PC-3 (cell line): ENCODE measurements at places on chromosomes 16 and 17.

- DNase-seq = no peak
Measured at GRCh38 chr16:82527101-82527500, 99.7 kb upstream of the CDH13 start.

DNA sequence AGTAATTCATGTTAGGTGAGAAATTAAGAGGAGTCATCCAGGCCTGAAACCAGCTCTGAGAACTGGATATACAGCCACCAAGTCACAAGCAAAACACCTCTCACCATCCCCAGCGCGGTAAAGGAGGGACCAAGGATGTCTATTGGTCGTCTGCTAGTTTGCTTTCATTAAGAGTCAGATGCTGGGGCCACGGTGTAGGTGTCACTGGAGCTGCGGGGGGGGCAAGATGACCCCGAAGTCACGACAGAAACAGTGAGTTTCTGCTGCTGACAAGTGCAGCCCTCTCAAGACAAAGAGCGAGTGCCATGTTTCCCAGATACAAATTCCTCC is 790 bp downstream of the NCBP3 start:
- no peak for DNase-seq

DNA sequence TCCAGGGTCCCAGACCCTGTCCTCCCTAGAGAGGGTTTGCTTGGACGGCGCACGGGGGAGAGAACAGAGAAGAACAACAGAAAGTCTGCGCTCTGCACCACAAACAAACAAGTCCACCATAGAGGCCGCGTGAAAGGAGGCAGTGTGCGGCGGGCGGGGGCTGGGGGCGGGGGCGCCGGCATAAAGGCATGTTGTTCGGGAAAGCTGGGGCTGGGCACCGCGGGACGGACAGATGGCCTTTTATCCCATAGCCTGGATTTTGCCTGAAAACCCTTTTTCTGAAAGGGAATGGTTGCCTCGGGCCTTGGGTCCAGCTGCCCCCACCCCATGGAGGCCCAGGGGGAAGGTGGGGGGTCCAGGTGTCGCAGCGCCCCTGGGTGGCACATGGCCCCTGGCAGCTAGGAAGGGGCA is 26.0 kb downstream of the FA2H start:
- no peak for DNase-seq

DNA sequence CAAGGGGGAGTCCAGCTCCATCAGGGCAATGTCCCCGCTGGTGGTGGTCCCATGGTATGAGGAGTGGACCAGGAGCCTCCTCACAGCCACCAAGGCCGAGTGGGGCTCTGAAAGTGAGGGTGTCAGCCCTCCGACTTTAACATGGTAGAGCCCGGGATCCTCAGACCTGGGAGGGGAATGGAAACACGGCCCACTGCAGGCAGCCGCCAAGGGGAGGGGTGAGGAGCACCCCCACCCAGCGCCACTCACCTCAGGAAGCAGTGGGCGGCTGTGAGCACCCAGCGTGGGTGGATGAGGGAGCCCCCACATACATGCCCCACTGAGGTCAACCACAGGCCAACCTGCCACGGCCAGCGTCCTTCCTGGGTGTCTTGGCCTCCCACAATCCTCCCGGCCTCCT is 10.8 kb downstream of the ZG16B start:
- no peak for DNase-seq

- DNase-seq = no peak
Measured at GRCh38 chr16:4032768-4033167, 83.5 kb downstream of the ADCY9 start.

GRCh38 chr17:30808785-30809286 is 15.7 kb downstream of the CRLF3 start:
- no peak for DNase-seq

DNA sequence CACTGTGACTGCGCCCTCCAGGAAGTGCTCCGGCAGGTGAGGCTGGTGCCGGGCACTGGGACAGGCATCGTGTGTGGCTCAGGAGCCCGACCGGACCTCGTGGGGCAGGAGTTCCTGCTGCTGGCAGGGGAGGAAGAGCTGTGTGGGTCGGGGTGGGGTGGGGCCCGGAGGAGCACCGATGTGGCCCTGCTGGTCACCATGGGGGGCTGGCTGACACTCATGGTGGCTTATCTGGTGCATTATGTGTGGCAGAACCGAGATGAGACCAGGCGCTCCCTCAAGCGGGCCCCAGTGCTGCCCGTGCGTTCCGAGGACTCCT is 16.8 kb downstream of the LRRC3C start:
- DNase-seq = no peak

DNA sequence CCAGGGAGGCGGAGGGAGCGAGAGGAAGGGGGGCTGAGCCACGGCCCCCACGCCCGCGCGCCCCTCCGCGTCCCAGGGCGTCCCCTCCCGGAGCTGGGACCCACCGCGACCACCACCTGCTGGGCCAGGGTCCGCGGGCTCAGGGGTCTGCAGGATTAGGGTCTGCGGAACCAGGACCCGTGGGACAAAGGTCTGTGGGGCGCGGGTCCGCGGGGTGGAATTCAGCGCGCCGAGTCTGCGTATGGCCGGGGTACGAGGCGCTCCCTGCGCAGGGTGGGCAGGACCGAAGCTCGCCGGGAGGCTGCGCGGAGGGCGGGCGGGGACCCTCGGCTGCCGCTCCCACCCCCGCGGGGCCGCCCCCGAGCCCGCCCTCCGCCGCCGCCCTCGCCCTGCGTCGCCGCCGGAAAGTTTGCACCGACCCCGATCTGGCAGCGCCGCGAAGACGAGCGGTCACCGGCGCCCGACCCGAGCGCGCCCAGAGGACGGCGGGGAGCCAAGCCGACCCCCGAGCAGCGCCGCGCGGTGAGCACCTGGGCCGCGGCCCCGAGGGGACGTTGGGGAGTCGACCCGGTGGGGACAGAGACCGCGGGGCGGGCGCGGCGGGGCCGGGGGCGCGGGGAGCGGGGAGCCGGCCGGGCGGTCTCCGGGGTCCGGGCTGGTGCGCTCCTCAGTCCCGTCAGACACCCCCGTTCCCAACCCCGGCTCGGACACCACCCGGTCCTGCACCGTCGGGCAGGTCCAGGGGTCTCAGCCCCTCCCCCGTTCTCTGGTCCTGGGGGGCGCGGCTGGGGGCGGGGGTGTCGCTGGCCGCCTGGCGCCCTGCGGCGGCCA is at the start of gene GCGR:
Gene GCGR (plus strand): TSS at position 423 of the 831 bp plus-strand sequence. CDS start 4,869 bp downstream, outside the sequence.
- DNase-seq = no peak

- no peak for DNase-seq
Measured at GRCh38 chr16:29978564-29979270, 5.0 kb downstream of the TAOK2 start.

- no peak for DNase-seq
Measured at GRCh38 chr17:42748202-42748907, 3.5 kb upstream of the EZH1 start.

DNA sequence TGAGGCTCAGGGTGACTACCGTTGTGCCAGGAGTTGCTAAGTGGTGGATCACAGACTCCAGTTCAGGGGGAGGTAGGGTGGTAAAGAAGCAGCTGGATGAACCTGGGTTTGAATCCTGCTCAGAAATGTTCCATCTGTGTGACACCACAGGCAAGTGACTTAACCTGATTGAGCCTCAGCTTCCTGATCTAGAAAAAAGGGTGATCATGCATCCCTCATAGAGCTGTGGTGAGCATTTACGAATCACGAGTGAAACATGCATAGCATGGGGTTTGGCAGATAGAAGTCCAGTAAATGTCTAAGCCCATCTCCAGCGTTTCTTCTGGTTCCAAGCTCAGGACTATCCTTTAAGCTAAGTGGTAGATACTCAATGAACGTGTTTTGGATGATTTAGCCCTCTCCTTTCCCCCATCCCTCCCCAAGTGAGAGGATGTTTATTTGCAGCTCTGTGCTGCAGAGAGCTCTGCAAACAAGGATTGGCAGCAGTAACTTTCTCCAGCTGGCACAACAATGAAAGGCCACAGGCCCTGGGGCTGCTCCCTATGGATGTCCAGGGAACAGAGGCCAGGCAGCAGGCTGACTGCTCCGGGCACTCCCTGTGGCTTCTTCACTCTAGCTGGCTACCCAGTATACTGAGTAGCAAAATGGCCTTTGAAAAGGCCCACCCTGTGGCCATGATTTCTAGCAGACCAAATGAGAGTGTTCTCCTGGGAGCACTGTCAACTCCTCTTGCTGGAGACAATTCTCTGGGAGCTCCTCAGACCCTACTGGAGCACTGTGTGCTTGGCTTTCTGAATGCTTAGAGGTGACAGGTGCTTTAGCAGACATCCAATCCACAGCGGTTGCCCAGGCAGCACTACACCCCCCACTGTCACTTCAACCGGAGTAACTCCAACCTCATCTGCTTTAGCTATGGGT is 21.3 kb downstream of the CA4 start:
- DNase-seq = no peak

- DNase-seq = no peak
Measured at GRCh38 chr16:6189216-6189615, 1091.6 kb upstream of the EEF2KMT start.

- no peak for DNase-seq
Measured at GRCh38 chr17:45121055-45121454, 11.3 kb downstream of the PLCD3 start.

DNA sequence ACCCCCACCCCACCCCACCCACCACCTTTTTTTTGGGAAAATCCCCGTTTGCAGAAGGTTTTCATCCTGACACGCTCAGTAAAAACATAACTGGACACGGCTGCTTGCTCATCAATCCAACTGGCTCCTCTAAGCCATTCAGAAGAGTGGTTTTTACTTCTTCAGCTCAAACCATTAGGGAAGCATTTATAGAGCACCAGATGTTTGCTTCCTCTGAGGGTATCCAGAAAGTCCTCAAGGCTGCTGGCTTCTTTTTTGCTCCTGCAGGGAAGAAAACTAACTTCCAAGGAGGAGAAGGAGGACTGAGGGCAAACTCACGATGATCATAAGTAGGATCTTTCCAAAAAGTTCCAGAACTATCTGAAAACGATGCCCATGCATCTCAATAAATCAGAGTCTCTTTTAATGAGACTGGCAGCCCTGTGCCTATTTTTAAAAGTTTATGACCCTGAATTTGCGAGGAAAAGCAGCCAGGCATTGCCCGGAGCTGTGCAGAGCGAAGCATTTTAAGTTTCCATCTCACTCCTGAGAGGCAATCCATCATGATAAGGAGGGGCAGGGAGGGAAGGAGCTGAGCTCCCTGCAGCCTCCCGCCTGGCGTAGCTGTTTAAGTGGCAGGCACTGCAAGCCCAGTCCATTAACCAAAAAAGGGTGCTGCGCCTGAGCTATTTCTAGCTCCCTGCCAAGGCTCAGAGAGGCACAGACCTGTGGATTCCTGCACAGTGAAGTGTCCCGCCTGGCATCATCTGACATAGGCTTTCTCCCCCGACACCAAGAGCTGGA is 146.3 kb upstream of the FOXF1 start:
- no peak for DNase-seq

DNA sequence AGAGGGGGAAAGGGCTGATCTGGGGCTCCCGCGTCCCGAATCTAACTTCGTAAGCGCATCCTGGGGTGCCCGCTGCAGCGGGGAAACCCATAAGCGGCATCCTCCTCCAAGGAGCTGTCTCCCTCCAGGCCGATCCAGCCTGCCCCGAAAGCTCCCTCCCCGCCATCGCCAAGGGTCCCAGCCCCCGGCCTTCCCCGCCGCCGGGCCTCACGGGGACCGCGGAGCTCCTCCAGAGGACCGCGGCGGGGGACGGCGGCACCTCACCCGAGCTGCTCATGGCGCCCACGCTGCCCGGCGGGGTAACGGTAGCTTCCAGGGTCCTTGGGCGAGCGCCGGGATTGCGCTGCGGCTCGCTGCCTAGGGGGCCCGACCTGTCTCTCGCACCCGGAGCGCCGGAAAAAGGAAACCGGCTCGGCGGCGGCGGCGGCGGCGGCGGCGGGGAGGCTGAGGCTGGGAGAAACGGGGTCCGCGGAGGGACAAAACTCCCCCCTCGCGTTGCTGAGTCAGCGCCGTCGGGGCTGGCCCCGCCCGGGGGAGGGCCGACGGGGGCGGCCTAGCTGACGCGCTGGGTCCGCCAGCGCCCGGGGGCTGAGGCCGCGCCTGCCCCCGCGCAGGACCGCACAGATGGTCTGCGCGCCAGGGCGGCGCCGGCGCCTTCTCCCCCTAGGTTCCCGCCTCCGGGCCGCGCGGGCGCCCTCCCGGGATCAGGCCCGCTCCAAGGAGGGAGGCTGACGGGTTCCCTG is at the start of gene BLMH:
Gene BLMH (minus strand): TSS at position 402 of the 743 bp plus-strand sequence. CDS start 125 bp downstream, at position 277.
- DNase-seq = peak; percentile 70

DNA sequence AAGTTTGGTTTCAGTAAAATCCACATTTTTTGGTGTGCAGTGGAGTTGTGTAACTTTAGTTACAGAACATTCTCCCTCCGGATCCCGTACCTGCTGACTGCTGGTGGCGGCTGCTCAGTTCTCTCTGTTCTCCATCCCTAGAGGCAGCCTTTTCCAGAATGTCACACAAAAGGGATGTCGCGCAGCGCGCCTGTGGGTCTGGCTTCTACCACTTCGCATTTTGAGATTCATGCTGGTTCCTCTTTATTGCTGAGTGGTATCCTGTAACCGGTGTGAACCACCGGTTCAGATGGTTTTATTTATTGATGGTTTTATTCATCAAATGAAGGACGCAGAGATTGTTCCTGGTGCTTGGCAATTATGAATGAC is 981 bp upstream of the CEP131 start:
- peak; percentile 26 for DNase-seq

GRCh38 chr16:84513123-84513522 is 8.7 kb upstream of the MEAK7 start:
- DNase-seq = no peak

DNA sequence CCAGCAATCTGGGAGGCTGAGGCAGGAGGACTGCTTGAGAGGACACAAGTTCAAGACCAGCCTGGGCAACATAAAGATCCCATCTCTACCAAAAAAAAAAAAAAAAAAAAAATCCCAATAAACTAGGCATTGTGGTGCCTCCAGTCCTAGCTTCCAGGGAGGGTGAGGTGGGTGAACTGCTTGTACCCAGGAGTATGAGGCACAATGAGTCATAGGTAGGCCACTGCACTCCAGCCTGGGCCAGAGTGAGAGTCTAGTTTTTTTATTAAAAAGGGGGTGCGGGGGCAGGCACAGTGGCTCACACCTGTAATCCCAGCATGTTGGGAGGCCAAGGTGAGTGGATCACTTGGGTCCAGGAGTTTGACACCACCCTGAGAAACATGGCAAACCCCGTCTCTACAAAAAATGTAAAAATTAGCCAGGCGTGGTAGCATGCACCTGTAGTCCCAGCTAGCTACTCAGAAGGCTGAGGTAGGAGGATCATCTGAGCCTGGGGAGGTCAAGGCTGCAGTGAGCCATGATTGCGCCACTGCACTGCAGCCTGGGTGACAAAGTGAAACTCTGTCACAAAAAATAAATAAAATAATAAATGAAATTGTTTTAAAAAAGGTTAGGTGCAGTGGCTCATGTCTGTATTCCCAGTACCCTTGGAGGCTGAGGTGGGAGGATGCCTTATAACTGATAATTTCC is 7.8 kb upstream of the CHST6 start:
- DNase-seq = peak; percentile 35

GRCh38 chr17:82893779-82894178 is 54.0 kb upstream of the ZNF750 start:
- no peak for DNase-seq

DNA sequence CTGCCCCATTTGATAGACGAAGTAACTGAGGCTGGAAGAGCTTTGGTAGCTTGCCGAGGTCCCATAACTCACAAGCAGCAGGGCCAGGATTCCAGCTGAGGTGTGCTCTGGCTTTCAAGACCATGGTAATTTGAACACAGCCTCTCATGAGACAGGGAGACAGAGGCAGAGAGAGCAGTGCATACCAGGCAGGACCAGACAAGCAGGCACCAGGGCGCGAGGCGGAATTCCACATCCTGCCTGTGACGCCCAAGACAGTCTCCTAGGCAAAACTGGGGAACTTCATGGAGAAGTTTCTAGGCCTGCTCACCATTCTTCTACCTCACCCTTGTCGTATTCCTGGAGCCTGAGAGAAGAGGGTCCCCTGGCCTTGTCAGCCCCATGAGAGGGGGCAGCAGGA is 19.2 kb downstream of the SDK2 start:
- DNase-seq = no peak

- DNase-seq = no peak
Measured at GRCh38 chr17:6455321-6455705, 11.1 kb downstream of the PIMREG start.
